Stimulated activated CD4-positive, alpha-beta T cell treated with anti-CD3 and anti-CD28 coated beads, TNF-alpha, amount 100 ng/mL, for 1 hour (primary cell): ENCODE measurements at places on chromosomes 12 and 14.
A peak's percentile ranks its signal among the peaks of the same experiment; 100 is the strongest.

GRCh38 chr12:3964439-3964838 lies 91.2 kb upstream of the PARP11 start:
- no peak for DNase-seq

- DNase-seq, result no peak
Measured at GRCh38 chr14:100011628-100012325, 53.4 kb upstream of the EVL start.

DNA sequence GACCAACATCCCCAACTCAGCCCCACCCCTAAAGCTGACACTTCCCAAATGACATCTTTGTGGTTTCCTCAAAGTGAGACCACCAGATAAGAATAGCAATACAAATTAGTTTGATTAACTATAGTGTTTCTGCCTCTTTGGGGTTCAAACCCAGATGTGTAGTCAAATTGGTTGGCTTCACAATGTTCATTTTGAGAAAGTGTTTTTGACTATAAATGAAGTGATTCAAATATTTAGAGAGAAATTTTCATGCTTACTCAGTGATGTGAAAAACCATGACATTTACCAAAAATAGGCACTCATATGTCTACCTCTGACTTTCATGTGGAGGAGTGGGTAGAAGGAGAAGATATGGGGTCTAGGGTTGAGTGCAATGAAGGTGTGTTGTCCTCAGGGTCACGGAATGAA lies 218.4 kb downstream of the BCAT1 start:
- no peak for DNase-seq

- DNase-seq, result no peak
Measured at GRCh38 chr12:124538194-124539082, 29.0 kb downstream of the NCOR2 start.

DNA sequence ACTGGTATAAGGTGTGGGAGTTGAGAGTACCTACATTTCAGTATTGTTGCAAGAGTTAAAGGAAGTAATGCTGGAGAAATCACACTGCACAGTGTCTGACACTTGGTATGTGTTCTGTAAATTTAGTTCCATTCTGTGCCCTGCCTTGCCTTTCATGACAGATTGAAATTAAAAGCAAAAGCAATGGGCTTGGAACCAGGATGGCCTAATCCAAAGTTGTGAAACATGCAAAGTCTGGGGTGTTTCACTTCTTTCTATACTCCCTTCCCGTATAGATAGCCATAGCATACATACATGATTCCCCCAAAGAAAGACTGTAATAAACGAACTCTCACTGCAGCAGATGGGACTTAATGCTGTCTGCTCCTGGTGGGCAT lies 281.1 kb downstream of the NRXN3 start:
- no peak for DNase-seq

DNA sequence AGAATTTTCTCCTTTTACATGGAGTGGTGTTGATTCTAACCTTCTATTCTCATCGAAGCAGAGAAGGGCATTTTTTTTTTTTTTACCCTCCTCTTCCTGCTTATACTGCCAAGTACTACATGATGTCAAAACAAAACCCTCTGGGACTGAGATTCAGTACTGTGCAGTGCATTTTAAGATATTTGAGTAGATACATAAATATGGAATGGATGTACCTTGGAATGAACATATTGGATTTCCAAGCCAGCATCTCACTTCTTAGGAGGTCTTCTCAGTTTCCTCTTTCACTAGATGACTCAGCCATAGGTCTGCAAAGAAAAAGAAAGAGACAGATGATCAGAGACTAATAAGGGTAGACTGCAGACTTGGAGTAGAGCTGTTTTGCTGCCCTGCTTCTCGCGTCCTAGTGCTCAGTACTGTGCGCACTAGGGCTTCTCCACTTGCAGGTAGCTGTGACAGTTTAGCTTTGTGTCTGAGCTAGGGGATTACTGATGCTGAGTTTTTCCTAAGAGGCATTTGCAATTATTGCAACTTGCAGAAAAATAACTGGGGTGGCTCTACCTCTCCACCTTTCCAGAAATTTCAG lies 20.4 kb downstream of the TPH2 start:
- DNase-seq, result no peak

DNA sequence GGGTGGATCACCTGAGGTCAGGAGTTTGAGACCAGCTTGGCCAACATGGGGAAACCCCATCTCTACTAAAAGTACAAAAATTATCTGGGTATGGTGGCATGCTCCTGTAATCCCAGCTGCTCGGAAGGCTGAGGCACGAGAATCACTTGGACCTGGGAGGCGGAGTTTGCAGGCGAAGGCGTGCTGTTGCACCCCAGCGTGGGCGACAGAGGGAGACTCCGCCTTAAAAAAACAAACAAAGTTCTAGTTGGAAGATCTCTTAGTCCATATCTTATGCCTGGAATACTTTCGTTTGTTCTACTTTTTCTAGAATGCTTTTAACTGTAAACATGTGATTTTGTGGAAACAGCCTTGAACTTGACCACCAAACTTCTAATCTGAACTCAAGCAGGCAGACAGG lies 38.7 kb downstream of the PPHLN1 start:
- no peak for DNase-seq

DNA sequence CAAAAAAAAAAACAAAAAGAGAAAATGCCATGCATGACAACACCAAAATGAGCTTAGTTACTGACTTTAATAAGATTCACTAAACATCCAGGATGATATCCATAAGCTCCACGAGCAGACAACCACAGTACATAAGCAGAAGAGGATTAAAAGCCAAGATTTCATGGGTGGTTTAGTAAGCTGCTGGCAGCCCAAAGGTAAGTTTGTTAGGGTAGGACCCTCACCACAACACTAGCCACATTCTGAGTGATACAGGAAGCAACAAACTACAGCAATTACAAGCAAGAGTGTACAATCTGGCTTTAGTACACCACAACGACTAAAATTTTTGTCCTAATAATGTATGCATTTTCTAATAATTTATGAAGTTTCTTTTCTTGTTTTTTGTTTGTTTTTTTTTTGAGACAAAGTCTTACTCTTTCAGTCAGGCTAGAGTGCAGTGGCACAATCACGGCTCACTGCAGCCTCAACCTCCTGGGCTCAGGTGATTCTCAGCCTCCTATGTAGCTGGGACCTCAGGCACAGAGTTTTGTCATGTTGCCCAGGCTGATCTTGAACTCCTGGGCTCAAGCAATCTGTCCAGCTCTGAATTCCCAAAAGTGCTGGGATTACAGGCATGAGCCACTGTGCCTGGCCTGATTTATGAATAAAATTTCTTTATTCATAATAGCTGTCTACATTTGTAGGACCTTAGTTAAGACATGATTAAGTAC lies 221.4 kb downstream of the MED13L start:
- DNase-seq, result no peak

- no peak for DNase-seq
Measured at GRCh38 chr14:76686646-76687045, 74.6 kb upstream of the VASH1 start.

DNA sequence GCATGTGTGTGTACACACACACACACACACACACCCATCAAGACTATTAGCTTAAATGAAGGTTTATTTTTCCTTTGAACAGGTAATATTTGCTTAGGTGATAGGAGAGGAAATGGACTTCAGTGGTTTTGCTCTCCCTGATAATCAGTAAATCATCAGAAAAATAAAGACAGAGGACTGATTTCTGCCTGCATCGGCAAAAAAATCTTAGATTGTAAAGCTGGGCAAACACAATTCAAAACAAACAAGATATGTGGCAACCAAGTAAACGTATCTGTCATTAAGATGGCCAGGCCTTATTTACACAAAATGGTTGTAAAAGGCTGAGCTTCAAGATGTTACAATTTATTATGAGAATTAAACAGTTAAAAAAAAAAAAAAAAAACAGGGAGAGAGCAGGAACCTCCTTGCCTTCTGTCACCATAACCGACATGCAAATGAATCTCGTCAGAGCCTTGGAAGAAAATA lies 31.3 kb downstream of the PRKD1 start:
- no peak for DNase-seq

GRCh38 chr12:10235761-10236631 lies 23.3 kb downstream of the GABARAPL1 start:
- peak; percentile 38 for DNase-seq

GRCh38 chr14:21940887-21941856 lies 267.6 kb upstream of the OR4E1 start:
- no peak for DNase-seq

DNA sequence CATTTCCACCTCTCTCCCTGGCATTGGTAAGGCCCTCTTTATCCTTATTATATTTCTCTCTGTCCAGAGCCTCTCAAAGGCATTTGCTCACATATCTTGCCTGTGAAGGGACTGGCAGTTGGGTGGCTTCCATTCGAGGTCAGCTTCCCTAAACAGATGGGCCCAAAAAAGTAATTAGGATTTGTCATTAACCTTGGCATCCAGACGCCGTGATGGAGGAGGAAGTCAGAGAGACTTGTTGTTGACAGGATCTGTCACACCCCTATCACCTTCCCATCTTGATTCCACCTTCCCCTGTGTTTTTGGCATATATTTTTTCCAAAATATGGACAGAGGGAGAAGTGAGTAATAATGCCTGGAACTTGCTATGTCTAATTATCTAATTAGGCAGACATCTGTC lies 54.0 kb upstream of the OAS1 start:
- DNase-seq, result no peak

- DNase-seq, result no peak
Measured at GRCh38 chr12:8145754-8146441, 10.9 kb upstream of the ZNF705A start.

- no peak for DNase-seq
Measured at GRCh38 chr12:120654656-120655055, 14.2 kb downstream of the CABP1 start.

- no peak for DNase-seq
Measured at GRCh38 chr12:92573104-92573503, 129.7 kb upstream of the PLEKHG7 start.

DNA sequence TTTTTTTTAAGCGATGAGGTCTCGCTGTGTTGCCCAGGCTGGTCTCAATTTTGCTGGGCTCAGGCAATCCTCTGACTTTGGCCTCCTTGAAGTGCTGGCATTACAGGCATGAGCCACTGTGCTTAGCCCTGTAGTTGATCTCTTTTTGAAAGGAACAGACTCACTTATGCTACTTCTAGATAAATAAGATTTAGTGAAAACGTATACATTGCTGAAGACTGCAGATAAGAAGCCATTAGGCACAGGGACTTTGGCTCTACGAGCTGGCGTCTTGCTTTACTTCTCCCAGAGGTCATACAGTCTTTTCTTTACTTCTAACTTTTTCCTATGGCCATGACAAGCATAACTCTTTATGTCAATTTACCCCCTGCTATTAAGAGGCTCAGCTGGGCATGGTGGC lies 9.4 kb downstream of the PTGR2 start:
- no peak for DNase-seq

DNA sequence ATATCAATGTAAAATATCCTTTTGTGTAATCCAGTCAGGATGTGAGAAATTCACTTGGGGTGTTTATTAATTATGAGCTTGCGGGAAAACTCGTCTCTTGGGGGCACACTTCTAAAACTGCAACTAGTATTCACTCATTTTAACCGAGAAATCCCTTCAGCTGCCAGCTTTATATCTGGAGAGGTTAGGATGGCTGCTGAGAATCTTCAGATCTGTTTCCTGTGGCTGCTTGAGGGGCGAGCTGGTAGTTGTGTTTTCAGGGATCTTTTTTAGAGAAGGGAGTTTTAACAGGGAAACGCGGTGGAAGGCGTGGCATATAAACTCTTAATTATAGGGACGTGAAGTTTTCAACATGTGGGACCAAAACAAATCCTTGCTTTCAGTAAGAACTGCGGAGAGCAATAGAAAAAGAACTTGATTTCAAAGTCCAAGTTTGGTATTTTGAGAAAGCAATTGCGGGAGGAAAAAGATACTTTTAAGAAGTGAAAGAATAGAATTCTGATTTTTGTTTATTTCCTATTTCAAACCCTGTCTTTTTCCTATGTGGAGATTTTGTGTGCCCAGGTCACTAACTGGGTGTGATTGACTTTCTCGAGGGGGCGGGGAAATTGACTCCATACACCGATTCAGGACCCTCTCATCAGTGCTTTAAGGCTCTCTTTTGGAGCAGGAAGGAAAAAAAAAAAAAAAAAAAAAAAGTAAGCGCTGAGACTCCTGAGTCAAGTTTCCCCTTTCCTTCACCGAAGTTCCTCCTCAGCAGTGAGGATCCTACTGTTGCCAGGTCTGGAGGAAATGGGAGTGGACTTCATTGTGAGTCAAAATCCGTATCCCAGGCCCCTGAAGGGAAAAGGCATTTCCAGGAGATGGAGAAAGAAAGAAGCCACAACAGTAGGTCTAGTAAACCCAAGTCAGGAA lies 1.1 kb downstream of the PPFIBP1 start:
- DNase-seq, result no peak

DNA sequence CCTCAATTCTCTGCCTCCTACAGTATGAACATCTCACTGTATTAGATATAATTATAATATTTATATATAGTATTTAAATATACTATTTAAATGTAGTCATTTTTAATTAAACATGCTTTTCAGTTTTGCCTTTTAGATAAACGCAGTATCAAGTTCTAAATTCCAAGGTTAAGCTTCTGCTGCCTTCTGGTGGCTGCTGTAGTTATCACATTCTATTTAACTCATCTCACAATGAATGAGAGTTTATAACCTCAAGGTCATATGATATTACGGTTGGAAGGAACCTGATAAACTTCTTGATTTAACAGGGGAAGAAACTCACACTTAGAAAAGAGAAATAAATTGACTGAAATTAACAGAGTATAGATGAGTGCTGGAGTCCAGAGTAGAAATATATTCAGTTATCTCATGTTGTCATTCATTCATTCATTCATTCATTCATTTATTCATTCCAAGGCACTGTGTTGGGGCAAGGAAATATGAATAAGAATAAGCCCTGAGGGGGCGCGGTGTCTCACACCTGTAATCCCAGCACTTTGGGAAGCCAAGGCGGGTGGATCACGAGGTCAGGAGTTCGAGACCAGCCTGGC lies 31.9 kb downstream of the GUCY2C start:
- no peak for DNase-seq

GRCh38 chr14:99537399-99537798 lies 56.2 kb downstream of the CCNK start:
- DNase-seq, result no peak

DNA sequence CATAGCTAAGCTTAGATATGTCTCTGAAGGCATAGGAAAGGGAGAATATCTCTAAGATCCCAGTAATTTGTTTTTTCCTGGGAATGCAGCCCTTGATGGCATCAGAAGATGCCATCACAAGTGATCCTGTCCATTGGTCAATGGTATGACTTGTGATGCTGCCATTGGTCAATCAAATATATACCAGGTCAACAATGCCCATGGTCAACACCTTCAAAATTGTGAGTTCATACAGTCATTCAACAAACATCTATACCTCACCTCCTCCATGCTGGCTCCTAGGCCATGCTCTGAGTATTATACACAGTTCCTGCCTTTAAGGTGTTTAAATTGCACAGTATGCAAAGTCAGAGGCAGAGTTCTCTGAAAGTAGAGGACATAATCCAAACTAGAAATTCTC lies 19.3 kb upstream of the IL22 start:
- no peak for DNase-seq

DNA sequence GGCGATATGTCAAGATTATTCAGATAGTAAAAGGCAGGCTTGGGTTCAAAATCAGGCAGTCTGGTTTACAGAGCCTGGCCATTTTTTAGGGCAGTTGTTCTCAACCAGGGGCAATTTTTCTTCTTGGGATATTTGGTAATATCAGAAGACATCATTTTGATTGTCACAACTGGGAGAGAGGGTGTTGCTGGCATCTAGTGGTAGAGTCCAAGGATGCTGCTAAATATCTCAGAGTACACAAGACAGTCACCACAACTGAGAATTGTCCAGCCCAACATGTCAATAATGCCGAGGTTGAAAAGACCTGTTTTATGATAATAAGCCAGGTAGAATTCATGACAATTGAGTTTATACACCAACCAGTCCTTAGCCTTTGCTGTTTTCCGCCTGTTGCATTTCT lies 733.9 kb downstream of the NRXN3 start:
- no peak for DNase-seq

GRCh38 chr12:39795481-39795880 lies 175.9 kb upstream of the ABCD2 start:
- DNase-seq, result no peak
